ENCODE measurements at places on chromosomes 5 and 9. TPM values are rescaled to one million over a fixed set of nuclear protein-coding genes. Genes with fewer than 3 reads are reported as not detected.

GRCh38 chr5:14136228-14136627 lies 6.9 kb upstream of the TRIO start:
- DNase-seq = no peak

DNA sequence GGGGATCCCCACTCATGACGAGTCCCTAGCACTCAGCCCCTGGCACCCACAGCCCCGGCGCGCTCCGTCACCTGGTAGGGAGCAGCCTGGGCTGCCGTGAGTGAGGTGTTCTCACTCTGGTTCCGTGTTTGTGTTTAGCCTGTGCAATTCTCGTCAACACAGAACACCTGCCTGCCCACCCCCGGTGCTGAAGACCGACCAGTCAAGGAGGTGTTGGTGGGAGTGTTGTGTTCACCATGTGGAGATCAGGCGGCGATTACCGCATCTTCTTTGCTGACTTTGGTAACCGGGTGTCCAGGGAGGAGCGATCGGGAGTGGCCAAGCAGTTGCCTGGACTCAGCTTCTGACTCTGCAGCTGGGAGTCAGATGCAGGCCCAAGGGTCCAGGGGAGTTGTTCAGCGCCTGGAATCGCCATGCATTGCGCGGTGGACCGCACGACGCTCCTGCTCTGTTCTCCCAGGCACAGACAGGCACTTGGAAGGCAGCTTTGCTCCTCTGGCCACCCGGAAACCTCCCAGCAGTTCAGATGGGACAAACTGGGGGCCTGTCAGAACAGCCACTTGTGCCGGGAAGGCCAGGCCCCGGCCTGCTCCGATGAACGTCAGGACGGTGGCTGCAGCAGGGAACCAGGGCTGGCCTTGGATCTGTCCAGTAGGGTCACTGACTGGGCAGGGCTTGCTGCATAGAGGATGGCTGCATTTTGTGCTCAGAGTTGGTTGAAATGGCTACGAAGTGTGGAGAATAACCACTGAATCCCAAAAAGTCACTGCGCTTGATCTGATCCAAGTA lies 28.2 kb downstream of the EXOC3 start:
- peak; percentile 20 for DNase-seq

- DNase-seq = no peak
Measured at GRCh38 chr9:17847908-17848307, 269.0 kb downstream of the SH3GL2 start.

GRCh38 chr5:71013575-71013974 lies 11.6 kb downstream of the NAIP start:
- DNase-seq = no peak

Gene ZNF883
- 0.15 TPM for total RNA-seq

- no peak for DNase-seq
Measured at GRCh38 chr5:133113331-133114061, 61.7 kb downstream of the HSPA4 start.

- no peak for DNase-seq
Measured at GRCh38 chr5:137315109-137315508, 184.0 kb downstream of the SPOCK1 start.

GRCh38 chr5:72107131-72107900 lies at the start of gene MAP1B:
MAP1B (plus strand) TSS chr5:72107475; CDS start chr5:72107532, 57 bp downstream.
- DNase-seq = no peak

DNA sequence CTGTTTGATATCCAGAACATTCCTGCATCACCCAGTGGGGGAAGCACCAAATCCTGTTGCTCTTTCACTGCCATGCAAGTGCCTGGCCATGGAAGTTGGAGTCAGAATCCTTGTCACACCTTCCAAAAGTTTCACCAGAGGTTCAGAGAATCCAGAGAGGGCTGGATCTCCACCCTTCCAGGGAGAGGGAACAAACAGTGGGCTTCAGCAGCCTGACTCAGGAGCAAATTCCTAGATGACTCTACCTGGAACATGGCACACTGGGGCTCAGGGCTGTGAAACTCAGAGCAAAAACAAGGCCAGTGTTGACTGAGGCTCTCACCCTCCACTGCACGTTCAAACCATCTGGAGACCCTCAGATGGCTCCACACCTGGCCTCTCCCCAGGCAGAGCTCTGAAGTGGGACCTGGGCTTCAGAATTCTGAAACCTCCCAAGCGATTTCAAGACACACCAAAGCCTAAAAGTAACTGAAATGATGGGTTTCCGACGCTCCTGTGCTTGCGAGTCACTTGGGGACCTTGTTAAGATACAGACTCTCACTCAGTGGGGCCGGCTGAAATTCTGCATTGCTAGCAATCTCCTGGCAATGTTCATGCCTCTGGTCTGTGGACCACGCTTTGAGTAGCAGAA lies 205.9 kb downstream of the AUH start:
- DNase-seq = no peak

Gene IFNA17
- not detected for total RNA-seq

DNA sequence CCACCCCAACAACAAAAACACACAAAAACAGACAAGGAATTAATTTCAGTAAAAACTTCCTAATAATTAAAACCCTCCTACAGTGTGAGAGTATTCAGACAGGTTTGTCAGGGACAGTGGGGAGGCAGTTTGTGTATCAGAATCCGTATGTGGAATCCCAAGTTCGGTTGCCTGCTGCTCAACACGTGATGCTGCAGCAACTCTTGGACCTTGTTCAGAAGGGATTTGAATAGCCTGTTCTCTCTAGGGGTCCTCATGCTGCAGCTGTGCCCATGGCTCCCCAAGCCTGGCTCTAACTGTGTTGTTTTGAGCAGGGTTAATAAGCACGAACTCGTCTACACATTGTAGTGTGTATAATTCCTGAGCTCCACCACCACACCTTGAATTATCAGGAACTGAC lies 28.7 kb downstream of the TLE4 start:
- no peak for DNase-seq

DNA sequence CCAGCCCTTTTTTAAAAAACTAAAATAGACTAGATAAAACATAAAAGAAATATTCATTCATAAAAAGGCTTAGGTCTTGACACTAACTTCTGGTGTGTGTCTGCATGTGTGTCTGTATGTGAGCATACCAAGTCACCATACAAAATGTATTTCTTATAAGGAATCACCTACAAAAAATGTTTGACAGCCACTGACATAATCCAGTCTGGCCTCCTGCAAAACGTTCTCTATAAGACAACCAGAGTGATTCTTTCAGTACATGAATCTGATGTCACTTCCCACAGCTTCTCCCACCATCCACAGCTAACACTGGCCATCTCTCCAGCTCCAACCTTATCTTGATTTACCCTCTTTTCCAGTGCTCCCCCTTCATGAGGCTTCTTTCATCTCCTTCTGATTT lies 192.3 kb downstream of the TLE1 start:
- DNase-seq = no peak

DNA sequence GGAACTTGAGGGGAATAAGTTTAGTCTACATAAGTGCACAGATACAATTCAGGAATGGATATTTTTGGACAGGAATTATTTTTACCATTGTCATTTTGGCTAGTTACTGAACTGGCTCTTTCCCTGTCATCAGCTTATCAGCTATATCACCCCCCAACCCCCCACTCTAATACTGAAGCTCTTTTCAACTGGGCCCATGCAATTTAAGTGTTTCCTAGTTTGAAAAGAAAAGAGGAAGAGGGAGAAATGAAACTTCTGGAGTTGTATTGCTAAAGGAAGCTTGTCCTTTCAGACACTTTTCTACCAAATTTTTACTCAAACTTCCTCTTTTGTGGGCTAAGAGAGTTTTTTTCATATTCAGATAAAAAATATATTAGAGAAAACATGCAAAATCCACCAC lies 18.5 kb upstream of the TIMD4 start:
- no peak for DNase-seq

DNA sequence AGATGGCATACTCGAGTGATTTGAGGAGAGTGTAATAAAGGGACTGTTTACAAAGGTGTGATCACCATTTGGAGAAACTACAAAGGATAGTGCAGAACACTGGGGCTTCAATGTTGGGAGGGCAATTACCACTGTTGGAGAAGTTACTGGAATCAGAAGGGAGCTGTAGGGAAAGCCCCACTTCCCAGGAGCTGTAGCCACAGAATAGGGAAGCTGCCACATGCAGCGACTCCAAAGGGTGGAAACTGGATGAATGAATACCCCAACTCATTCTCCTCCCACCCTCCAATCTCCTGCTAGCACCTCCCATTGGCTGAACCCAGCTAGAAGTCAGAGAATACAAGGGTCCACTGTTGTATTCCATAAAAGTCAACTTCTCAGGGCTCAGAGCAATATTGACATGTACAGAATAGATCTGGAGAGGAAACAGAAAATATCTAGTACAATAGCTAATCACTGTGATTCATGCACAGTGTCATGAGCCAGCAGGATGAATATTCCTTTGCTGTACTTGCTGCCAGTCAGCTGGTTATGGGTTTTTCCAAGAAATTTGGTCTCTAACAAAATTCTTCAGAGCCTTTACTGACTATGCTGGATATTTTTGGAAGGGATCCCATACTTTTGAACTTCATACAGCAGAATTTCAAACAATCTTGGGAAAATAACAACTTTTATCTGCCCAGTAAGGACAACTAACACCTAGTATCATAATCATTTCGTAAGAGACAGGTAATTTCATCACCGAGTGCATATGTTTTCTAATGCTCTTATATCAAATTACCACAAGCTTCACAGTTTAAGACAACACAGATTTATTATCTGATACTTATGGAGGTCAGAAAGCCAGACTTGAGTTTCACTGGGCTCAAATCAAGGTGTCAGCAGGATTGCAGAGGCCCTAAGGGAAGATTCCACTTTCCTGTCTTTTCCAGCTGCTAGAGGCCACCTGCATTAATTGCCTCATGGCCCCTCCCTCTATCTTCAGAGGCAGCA lies 39.6 kb downstream of the PDCD1LG2 start:
- no peak for DNase-seq

Gene TICAM2
- total RNA-seq = 2.2 TPM

GRCh38 chr5:586751-587285 lies 25.3 kb upstream of the CEP72 start:
- no peak for DNase-seq
